SK-N-SH (cell line): ENCODE measurements at places on chromosomes 13 and 19.
A peak's percentile ranks its signal among the peaks of the same experiment; 100 is the strongest.

- H3K4me1 ChIP-seq, result peaks cover 5% of the 10 kb centered on the region; the same call in 1 of the 2 replicates
- H3K27me3 ChIP-seq, result no peaks in the 10 kb centered on the region
- no peak for DNase-seq
- no peaks in the 10 kb centered on the region for H3K36me3 ChIP-seq
- H3K27ac ChIP-seq, result peak overlapping the region; percentile 83
Measured at GRCh38 chr13:94548821-94549231, 47.1 kb downstream of the TGDS start.

DNA sequence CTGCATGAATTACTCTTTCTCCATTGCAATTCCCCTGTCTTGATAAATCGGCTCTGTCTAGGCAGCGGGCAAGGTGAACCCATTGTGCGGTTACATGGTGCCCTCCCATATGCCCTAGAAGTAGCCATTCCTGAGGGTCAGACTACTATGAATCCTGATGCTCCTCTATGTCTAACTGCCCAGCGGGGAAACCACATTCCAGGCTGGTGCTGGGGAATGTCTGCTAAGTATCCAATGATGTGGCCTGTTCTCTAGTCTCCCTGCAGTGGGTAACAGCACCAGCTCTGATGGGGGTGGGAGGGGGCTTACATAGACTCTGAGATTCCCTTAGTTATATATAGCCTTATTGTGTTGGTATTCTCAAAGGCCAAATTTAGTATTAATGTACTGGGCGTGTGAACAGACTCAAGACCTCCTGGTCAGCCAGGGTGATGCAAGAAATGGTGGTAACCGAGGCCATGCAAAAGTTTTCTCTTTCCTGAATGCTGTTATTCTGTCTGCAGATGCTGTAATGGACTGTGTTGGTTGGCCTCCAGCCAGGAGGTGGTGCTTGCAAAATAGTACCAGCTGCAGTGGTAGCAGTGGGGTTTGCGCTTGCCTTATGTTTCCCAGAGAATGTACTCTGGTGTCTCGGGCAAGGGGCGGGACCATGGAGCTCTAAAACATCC lies 564.8 kb upstream of the SLITRK1 start:
- no peak overlapping the region for H3K4me3 ChIP-seq
- no peak overlapping the region for H3K27ac ChIP-seq
- H3K27me3 ChIP-seq, result no peaks in the 10 kb centered on the region
- DNase-seq, result no peak
- H3K36me3 ChIP-seq, result no peaks in the 10 kb centered on the region
- no peaks in the 10 kb centered on the region for H3K4me1 ChIP-seq

- no peak overlapping the region for H3K27ac ChIP-seq
- no peak for DNase-seq
- no peaks in the 10 kb centered on the region for H3K36me3 ChIP-seq
- H3K27me3 ChIP-seq, result no peaks in the 10 kb centered on the region
- H3K4me3 ChIP-seq, result no peak overlapping the region
- H3K4me1 ChIP-seq, result no peaks in the 10 kb centered on the region
Measured at GRCh38 chr19:40216013-40216776, 2.0 kb downstream of the TTC9B start.

DNA sequence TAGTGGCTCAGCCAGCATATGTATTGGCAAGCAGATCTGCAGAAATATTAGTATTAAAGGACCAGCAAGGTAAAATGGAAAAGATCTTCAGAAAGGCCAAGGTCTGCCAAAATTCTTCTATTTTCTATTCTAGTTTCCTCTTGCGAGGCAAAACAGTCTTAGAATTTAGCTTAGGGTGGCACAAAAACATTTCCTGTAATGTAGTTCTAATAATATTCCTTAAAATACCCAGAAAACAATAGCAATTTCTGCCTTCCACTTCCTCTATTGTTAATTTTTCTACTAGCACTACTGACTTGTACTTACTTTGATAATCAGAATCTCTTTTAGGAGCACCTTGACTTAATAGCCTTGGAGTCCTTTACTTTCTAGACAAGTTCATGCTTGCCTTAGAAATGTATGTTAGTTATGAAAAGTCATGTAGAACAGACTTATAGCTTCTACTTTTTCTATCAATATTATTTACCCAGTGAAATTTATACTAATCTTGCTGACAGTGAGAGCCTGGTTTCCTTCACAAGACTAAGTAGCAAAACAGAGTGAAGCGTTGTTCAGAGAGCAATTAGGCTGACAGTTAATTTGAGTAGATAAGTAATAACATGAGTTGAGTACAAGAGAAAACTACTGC lies 23.9 kb upstream of the LPAR6 start:
- no peaks in the 10 kb centered on the region for H3K36me3 ChIP-seq
- peaks cover 10% of the 10 kb centered on the region; the same call in 1 of the 2 replicates for H3K4me1 ChIP-seq
- no peak overlapping the region for H3K27ac ChIP-seq
- H3K4me3 ChIP-seq, result no peak overlapping the region

DNA sequence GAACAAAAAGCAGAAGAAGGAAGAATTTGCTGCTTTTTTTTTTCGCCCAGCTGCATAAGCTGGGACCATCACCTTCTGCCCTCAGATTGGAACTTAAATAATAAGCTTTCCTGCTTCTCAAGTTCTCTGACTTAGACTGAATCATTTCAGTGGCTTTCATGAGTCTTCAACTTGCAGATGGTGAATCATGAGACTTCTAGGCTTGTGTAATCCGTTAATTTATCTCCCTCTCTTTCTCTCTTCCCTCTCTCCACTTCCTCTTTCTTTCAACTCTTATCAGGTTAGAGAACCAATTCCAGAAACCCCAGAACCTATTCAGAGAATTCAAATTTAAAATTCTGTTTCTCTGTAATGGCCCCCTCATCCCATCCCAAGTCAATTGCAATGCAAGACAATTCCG lies 1153.7 kb downstream of the PCDH9 start:
- H3K36me3 ChIP-seq, result no peaks in the 10 kb centered on the region
- no peak for DNase-seq
- H3K4me3 ChIP-seq, result no peak overlapping the region
- no peaks in the 10 kb centered on the region for H3K27me3 ChIP-seq
- H3K4me1 ChIP-seq, result no peaks in the 10 kb centered on the region

- no peaks in the 10 kb centered on the region for H3K27me3 ChIP-seq
- H3K27ac ChIP-seq, result 0 out of 2 replicates have a peak overlapping the region, but pooled peaks have one; percentile 28
- no peak overlapping the region for H3K4me3 ChIP-seq
Measured at GRCh38 chr13:65605396-65605795, 1624.7 kb downstream of the PCDH9 start.

- H3K36me3 ChIP-seq, result peaks cover 34% of the 10 kb centered on the region; the same call in 1 of the 2 replicates
- no peak for DNase-seq
- no peak overlapping the region for H3K27ac ChIP-seq
- no peaks in the 10 kb centered on the region for H3K27me3 ChIP-seq
Measured at GRCh38 chr19:44990966-44991365, 10.3 kb upstream of the RELB start.

- no peaks in the 10 kb centered on the region for H3K27me3 ChIP-seq
- 0 out of 2 replicates have a peak, but pooled peaks cover 9% of the 10 kb centered on the region for H3K4me1 ChIP-seq
- DNase-seq, result no peak
- H3K36me3 ChIP-seq, result peaks cover 10% of the 10 kb centered on the region
- H3K4me3 ChIP-seq, result no peak overlapping the region
Measured at GRCh38 chr19:1587872-1588271, 4.8 kb downstream of the MBD3 start.

- no peak for DNase-seq
- H3K36me3 ChIP-seq, result no peaks in the 10 kb centered on the region; the same call in 1 of the 2 replicates
- no peak overlapping the region for H3K27ac ChIP-seq
- no peaks in the 10 kb centered on the region for H3K4me1 ChIP-seq
- H3K27me3 ChIP-seq, result no peaks in the 10 kb centered on the region
Measured at GRCh38 chr13:113048766-113049165, 56.8 kb upstream of the F7 start.

- no peak overlapping the region for H3K27ac ChIP-seq
- DNase-seq, result no peak
- no peaks in the 10 kb centered on the region for H3K27me3 ChIP-seq
- H3K4me1 ChIP-seq, result no peaks in the 10 kb centered on the region; the same call in 1 of the 2 replicates
Measured at GRCh38 chr13:106919638-106920037, 351.7 kb upstream of the ARGLU1 start.

GRCh38 chr19:47550129-47550528 lies 22.8 kb downstream of the ZNF541 start:
- DNase-seq, result no peak
- H3K27ac ChIP-seq, result no peak overlapping the region
- no peak overlapping the region for H3K4me3 ChIP-seq
- no peaks in the 10 kb centered on the region for H3K36me3 ChIP-seq

DNA sequence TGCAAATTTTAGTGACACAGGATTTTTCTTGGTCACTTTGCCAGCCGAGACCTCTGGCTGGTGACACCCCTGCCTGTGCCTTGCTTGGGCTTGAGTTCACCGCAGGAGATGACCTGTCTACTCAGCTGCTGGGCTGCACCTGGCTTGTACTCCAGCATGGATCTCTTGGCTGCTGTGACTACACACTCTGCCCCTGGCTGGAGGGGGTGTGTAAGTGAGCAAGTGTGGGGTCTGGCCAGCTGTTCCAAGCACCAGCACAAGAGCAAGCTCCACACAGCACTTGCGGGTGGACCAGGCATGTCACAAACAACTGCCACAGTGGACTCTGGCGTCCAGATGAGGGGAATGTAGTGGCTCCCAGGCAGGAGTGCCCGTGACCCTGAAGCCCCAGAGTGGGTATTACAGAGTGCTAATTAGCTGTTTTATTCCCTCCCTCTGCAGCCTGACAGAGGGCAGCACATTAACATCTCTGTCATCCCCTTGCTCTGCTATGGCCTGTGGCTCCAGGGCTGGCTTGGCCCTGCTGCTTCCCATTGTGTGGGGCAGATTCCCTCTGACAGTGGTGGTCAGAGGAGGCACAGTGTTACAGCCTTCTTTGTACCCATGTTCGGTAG lies 1387.2 kb downstream of the OLFM4 start:
- H3K36me3 ChIP-seq, result no peaks in the 10 kb centered on the region
- H3K27ac ChIP-seq, result no peak overlapping the region
- DNase-seq, result no peak
- no peaks in the 10 kb centered on the region for H3K4me1 ChIP-seq

- H3K27ac ChIP-seq, result no peak overlapping the region
- no peak for DNase-seq
- H3K27me3 ChIP-seq, result no peaks in the 10 kb centered on the region
- peaks cover 11% of the 10 kb centered on the region; the same call in 1 of the 2 replicates for H3K4me1 ChIP-seq
- H3K36me3 ChIP-seq, result no peaks in the 10 kb centered on the region
Measured at GRCh38 chr19:398719-399118, 10.2 kb downstream of the C2CD4C start.

DNA sequence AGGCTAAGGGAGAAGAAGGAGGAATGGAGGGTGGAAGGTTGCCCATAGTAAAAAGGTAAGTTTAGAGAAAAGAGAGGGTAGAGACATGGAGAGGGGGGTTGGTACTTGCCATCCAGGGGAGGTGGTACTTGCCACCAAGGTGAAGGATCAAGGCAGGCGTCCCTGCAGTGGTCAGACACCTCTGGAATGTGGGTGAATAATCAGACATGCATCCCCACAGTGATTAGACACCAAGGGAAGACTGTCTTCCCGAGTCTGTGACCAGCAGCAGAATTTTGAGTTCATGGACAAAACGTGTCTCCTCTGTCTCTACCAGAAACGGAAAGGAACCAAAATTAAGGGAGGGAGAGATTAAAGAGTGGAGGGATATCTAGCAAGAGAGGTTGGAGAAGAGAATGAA lies 27.1 kb upstream of the IGFL1 start:
- no peak overlapping the region for H3K27ac ChIP-seq
- peaks cover 5% of the 10 kb centered on the region; the same call in 1 of the 2 replicates for H3K27me3 ChIP-seq
- H3K4me3 ChIP-seq, result no peak overlapping the region
- no peaks in the 10 kb centered on the region for H3K36me3 ChIP-seq
- H3K4me1 ChIP-seq, result 0 out of 2 replicates have a peak, but pooled peaks cover 6% of the 10 kb centered on the region

- H3K27me3 ChIP-seq, result no peaks in the 10 kb centered on the region
- no peaks in the 10 kb centered on the region for H3K4me1 ChIP-seq
- no peak overlapping the region for H3K27ac ChIP-seq
- H3K36me3 ChIP-seq, result no peaks in the 10 kb centered on the region
Measured at GRCh38 chr13:47100214-47100853, 203.5 kb upstream of the HTR2A start.

- H3K4me1 ChIP-seq, result no peaks in the 10 kb centered on the region; the same call in 1 of the 2 replicates
- no peaks in the 10 kb centered on the region for H3K27me3 ChIP-seq
- no peak overlapping the region for H3K27ac ChIP-seq
Measured at GRCh38 chr19:3537438-3538240, 1.3 kb upstream of the TEKTIP1 start.

DNA sequence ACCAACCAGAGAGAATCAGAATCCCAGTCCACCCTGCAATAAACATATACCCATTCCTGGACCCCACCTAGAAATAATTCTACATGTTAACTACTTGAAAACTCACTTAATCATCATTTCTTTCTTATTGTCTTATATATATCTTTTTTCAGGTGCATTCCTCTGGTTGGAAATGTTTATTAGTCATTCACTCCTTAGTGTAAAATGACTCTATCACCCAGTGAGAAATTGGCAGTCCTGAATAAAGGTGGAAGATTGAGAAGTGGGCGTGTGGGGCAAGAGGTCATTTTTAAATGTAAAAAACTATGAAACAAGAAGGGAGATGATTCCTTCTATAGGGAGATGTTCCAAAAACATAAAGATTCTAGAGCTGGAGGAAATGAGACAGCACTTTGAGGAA lies 101.2 kb upstream of the MBNL2 start:
- no peak overlapping the region; the same call in 1 of the 2 replicates for H3K27ac ChIP-seq
- no peaks in the 10 kb centered on the region for H3K27me3 ChIP-seq
- H3K4me3 ChIP-seq, result no peak overlapping the region
- DNase-seq, result no peak

DNA sequence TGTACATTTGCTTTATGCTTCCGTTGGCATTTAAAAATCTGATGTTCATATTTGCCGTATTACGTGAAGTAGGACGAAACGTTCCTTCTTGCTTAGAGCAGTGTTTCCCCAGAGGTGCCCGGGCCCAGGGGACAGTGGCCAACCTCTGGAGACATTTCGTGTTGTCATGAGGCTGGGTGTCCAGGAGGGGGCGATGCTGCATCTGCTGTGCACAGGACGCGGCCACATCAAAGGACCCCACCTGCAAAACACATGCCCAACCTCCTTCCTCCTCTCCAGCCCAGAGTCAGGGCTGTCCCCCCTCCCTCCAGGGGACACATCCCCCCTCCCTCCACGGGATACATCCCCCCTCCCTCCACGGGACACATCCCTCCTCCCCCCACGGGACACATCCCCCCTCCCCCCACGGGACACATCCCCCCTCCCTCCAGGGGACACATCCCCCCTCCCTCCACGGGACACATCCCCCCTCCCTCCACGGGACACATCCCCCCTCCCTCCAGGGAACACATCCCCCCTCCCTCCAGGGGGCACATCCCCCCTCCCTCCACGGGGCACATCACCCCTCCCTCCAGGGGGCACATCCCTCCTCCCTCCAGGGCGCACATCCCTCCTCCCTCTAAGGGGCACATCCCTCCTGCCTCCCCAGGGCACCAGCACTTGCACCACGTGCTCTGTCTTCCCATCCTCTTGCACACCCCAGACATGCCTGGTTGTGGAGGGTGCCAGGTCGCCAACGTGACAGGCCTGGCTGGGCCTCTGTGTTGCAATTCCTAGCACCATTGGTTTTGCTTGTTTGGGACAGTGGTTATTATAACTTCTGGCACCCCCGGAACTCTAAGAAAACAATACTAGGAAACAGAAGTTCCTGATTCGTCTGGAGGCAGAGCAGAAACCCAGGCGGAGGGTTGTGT lies 46.7 kb downstream of the GAS6 start:
- H3K4me1 ChIP-seq, result peaks cover 36% of the 10 kb centered on the region
- peak; percentile 91 for DNase-seq
- peak overlapping the region; percentile 40; the same call in 1 of the 2 replicates for H3K4me3 ChIP-seq
- peaks cover 4% of the 10 kb centered on the region; the same call in 1 of the 2 replicates for H3K36me3 ChIP-seq
- H3K27ac ChIP-seq, result no peak overlapping the region

GRCh38 chr13:96993634-96994016 lies 651 bp downstream of the OXGR1 start:
- H3K4me1 ChIP-seq, result no peaks in the 10 kb centered on the region
- DNase-seq, result peak; percentile 22
- peaks cover 6% of the 10 kb centered on the region; the same call in 1 of the 2 replicates for H3K27me3 ChIP-seq
- no peaks in the 10 kb centered on the region for H3K36me3 ChIP-seq
- H3K27ac ChIP-seq, result no peak overlapping the region
